ENCODE measurements at places on chromosomes 7 and 10.

- peak; percentile 16 for DNase-seq
These were observed 209.1 kb downstream of the PHF14 start for GRCh38 chr7:11182736-11183135.

GRCh38 chr10:27743877-27744801 is 1.5 kb downstream of the MKX start:
- no peak for DNase-seq

- DNase-seq: peak; percentile 42
These were observed 55.1 kb upstream of the PTPN12 start for GRCh38 chr7:77482015-77482414.

GRCh38 chr7:155844019-155844453 is 31.8 kb upstream of the SHH start:
- DNase-seq: no peak

GRCh38 chr7:116395141-116395791 is 104.3 kb upstream of the CAV2 start:
- peak; percentile 77 for DNase-seq

DNA sequence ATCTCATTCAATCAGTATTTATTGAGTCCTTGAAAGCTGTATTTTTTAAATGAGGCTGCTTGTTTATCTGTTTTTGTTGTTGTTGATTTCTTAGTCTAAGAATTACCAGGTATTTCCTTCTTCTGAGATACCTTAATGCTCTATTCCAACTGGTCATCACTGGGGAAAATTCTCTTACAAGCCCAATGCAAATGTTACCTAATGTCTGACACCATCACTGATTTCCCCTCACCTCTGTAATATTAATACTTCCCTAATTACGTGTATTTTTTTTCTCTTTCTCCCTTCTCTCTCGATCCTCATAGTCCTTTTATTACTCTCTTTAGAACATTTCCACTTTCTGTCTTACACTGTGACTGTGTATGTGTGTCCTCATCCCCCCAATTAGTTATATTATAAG is 13.9 kb downstream of the HDAC9 start:
- DNase-seq: no peak

- no peak for DNase-seq
These were observed 438.8 kb upstream of the C7orf33 start for GRCh38 chr7:148151778-148152177.

GRCh38 chr7:35854311-35854710 is 53.5 kb downstream of the SEPTIN7 start:
- DNase-seq: no peak

DNA sequence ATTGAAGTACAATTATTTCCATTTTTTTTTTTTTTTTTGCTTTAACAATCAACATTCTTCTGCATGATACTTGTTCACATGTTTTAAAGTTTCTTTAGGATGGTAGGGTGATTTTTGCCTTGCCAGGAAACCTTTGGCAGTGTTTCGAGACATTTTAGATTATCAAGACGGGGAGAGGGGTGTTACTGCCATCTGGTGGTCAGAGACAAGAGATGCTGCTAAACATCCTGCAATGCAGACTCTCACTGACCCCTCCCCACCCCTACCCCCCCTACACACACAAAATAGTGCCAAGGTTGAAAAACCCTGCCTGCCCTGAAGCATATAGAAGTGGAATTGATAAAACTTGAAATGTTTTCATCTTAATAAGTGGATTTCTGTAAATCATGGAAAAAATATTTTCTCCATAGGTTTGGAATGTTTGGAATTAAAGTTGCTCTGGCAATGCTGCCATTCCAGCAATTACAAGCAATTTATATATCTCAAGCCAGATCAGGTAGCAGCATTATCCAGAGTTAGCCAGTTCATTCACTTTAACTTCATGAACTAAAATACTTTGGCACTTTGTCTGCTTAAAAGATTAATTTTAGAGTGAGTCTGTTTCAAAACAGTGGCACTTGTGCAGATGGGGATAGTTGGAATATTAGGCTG is 62.1 kb downstream of the SDHAF3 start:
- DNase-seq: peak; percentile 78

DNA sequence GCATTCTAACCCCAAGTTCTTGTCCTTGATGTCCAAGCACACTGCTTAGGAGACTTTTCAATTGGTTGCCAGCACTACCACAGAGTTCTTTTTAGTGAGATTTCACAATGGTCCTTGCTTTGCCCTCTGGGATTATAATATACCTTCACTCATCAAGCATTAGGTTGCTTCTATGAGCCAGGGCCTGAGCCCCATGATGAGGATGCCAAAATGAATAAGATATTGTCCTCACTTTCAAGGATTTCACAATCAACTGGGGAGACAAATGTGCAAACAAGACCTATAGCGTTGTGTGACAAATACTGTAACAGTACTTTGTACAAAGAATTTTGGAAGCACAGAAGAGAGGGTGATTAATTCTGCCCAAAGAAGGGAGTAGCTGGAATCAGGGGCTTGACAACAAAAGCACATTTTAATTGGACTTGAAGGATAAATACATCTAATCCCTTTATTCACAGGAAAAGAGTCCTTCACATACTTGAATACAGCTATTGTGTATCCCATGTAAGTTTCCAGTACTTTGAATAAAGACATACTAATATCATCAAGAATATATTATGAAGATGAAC is 263.6 kb upstream of the LRRN3 start:
- no peak for DNase-seq

DNA sequence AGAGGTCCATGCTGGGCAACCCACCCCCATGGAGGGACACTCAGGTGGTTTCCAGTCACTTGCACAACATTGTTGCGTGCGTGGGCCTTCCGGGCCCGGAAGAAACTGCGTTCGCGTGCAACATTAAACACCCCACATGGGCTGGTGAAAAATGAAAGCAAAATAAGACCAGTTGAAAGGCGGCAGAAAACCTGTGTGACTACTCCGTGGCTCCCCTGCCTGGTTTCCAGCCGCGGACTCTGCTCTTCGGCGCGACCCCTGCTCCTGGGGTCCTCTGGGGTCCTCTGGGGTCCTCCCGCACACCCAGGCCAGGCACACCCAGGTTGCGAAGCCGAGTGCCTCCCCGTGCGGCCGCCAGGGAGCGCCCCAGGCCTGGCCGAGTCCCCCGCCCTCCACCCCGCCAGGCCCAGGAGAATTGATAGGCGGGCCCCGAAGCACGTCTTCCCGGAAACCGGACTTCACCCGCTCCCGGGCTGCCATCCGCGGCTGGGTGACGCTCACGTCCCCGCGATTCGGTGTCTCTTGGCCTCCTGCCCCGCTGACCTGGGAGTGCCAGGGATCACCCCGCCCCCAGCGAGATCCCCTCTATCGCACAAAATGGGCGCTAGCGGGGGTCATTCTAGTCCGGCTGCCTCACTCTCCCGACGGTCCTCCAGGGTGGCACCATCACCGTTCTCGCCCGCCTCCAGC is 1.9 kb upstream of the SH2D4B start:
- DNase-seq: no peak

GRCh38 chr7:130488392-130489139 is 3.3 kb upstream of the MEST start:
- DNase-seq: no peak

- no peak for DNase-seq
These were observed 29.5 kb upstream of the PRKCQ start for GRCh38 chr10:6609625-6610024.

- peak; percentile 85 for DNase-seq
These were observed at the start of gene MARVELD1 for GRCh38 chr10:97713339-97713825. TSS of gene MARVELD1 (plus strand) at chr10:97713730. CDS start at chr10:97713877, 147 bp downstream.

GRCh38 chr7:44220046-44220357 is 19.2 kb downstream of the YKT6 start:
- no peak for DNase-seq

DNA sequence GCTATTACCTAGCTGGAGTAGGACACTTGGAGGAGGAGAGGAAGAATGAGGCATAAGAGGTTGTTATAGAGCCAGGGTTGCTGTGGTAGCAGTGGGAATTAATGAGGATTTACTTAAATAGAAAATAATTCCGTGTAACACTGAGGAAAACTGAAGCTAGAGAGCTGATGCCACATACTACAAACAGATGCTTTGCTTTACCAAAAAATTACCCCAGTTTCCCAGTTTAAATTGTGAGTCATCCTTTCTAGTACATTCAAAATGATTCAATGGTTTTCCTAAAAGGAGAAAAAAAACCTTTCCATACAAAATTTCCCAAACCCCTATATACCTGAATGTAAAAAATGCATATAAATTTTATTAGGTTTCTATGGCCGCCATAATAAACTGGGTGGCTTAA is 58.3 kb downstream of the ZNF518A start:
- DNase-seq: no peak

- no peak for DNase-seq
These were observed 101.5 kb downstream of the ARHGAP22 start for GRCh38 chr10:48503293-48503911.

DNA sequence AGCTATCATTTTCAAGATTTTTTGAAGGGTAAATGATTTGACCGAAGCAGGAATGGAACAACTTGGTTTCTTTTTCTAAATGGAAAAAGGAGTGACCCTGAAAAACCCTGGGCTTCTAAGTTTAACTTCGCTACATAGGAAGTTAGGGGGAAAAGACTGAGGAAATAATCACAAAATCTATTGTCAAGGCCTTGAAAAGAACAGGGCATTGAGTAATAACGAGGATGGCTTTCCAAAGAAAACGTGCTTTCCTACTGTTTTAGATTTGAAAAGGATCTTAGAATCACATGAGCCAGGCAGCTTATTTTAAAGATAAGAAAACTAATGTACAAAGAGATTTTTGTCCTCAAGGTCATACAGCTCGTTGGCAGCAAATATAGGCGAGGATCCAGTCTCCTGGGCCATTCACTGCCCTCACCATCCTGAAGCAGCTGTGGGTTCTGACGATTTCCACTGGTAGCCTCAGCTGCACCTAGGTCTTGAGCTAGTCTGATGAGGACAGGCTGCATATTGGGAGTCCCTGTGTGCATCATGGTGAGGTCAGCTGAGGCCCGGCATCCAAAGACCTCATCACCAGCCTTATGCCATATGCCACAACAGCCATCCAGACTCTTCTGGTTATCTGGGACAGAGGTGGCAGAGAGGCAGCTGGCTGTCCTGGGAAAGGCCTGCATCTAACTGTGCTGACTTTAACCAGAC is 384.7 kb upstream of the NRP1 start:
- DNase-seq: peak; percentile 22

DNA sequence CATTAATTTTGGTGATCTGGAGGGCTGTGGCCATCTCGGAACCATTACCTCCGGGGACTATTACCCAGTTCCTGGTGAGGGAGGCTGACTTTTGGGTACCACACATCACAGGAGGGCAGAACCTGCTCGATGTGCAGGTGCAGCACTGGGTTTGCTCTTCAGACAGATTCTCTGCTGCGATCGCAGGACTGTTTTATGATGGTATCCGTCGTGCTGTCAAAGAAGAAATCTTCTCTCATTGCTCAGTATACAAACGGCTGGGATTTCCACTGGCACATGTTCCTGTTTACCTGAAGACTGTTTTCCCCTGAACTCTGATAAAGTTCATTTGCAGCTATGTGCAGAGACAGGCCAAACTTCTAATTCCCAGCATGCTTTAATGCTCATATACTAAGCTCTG is 27.2 kb upstream of the SHH start:
- no peak for DNase-seq

GRCh38 chr10:83164156-83164555 is 975.2 kb upstream of the GHITM start:
- DNase-seq: no peak

DNA sequence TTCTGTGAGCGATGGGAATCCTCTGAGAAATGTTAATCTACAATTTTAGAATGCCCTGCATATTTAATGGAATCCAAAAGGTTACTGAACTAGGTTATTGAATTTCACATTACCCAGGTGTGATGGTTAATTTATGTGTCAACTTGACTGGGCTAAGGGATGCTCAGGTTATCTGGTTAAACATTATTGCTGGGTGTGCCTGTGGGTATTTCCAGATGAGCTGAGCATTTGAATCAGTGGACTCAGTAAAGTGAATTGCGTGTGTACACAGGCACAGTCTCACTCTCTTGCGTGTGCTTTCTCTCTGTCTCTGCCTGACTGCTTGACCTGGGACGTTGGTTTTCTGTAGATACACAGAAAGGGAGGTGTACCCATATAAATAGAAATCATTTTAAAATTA is 21.7 kb downstream of the RNF32 start:
- no peak for DNase-seq

DNA sequence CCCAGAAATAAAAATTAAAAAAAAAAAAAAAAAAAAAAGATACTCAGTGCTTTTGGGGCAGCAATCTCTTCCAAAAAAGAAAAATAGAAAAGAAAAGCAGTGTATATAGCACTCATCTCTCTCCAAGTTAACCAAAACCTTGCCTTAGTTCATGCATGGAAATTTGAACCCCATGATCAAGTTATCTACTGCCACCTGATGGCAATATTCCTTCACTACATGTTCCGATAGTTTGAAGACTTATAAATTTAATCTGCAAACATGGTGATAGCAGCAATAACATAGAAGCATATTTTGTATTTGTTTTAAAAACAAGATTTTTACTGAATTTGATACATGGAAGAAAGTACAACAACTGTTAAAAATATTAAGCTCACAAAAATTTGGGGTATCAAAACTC is 48.6 kb upstream of the SLIT1 start:
- DNase-seq: peak; percentile 78
